ENCODE measurements at places on chromosomes 3 and 15.
A peak's percentile ranks its signal among the peaks of the same experiment; 100 is the strongest.

DNA sequence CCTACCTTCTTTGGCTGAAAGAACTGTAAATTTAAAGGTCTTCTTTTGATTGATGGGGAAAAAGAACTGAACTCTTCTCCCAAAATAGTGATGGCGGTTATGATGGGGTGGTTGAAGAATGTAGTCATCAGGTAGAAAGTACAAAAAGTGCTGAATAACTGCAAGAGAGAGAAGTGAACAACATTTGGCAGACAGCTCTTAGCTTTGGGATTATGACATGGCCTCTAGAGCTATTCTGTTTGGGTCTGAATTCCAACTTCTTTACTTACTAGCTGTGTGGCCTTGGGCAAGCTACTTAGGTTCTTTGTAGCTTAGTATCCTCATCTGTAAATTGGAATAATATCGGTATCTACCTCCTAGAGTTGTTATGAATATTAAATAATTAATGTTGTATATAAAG lies 91.7 kb downstream of the SPRED1 start:
- DNase-seq = no peak

DNA sequence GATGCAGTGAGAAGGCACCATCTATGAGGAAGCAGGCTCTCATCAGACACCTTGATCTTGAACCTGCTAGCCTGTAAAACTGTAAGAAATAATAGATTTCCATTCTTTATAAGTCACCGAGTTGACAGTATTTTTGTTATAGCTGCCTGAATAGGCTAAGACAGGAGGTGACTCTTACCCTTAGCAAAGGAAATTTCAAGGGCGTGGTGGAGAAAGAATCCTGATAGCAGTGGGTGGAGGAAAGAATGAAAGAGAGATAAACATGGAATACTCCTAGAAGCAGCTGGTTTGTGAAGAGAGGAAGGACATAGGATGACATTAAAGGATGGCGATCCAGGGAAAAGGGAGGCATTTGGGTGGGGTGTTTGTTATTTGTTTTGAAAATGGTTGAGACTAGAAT lies 41.4 kb downstream of the SIDT1 start:
- DNase-seq = no peak

DNA sequence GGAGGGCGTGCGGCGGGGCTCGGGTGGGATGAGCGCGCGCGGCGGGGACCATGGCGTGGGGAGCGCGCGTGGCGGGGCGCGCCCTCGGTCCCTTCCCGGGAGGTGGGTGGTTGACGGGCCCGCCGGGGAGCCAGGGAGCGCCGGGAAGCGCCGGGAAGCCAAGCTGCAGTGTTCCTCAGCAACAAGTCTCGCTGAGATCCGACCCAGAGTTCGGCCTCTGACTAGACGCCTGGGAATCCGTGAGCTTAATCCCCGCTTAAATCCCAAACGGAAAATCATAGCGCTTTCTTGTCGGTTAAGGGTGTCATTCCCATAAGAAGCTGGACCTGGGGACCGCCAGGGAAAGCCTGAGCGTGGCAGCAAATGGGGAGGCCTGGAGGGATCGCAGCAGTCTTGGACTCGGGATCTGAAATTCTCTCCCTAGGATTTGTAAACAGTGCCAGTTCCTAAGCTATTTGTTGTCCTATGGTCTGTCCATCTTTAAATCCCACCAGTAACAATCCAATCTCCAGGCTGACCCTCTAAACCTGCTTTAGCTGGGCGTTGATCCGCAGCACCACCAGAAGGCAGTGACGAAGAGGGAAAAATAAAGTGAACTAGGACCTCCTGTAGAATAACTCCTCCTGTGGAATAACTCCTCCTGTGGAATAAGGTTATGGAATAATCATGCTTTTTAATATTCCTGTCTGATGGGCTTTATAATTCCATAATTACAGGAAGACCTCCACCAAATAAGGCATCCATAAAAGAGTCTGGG lies 570 bp upstream of the NEDD4 start:
- peak; percentile 35 for DNase-seq

DNA sequence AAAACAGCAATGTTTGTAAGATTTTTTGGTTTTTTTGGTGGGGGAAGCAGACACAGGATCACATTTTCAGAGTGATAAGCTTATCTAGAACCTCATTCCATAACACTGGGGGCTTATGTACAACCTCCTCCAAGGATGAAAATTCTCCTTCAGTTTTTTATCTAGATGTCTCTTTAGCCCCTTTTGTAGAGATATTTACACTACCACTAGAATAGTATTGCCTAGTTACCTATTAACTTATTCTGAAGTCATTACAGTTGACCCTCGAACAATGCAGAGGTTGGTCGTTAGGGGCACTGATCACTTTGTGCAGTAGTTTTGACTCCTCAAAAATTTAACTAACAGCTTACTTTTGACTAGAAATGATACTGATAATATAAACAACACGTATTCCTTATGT lies 32.8 kb downstream of the IFT57 start:
- no peak for DNase-seq

GRCh38 chr3:172365028-172365567 lies 83.2 kb downstream of the GHSR start:
- DNase-seq = no peak

GRCh38 chr3:132966374-132966773 lies 71.8 kb upstream of the TMEM108 start:
- DNase-seq = no peak

- no peak for DNase-seq
Measured at GRCh38 chr3:38655708-38656300, 6.3 kb upstream of the SCN5A start.

DNA sequence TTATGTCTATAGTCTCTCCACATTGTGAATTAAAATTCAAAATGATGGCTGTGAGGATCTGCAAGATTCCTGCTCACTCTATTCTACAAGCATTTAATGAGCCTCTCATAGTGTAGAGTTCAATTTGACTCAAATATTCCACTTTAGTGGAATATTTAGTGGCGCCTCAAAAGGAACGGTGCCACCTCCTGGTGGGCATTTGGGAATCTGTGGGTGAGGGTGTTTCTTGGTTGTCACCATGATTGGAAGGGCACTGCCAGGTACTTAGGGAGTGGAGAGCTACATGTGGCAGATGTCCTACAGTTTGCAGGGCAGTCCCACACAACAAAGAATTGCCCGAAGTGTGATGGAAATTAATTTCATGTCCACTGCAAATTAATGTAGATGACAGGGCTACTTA lies 21.5 kb upstream of the KCNMB3 start:
- DNase-seq = no peak

- no peak for DNase-seq
Measured at GRCh38 chr3:151384741-151385174, at the start of gene P2RY12. P2RY12 (minus strand) TSS chr3:151384753; CDS start chr3:151338845, 45,908 bp downstream.

GRCh38 chr3:7306901-7307300 lies 446.0 kb downstream of the GRM7 start:
- no peak for DNase-seq

DNA sequence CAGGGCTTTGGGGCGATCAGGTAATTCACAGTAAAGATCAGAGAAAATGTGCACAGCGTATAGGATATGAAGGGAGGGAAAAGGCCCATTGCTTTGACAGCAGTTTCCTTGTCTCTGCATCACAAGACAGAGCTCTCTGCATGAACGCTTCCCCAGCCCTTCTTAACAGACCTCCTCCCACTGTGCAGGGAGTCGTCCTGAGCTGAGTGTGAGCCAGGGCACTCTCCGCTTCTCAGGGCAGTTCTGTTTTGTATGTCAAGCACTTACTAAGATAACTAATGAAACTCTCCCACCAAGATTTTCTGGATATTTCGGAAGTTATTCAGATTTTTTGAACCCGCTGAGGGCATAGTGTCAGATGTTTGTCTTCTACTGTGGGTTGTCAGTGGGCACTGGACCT lies 105.8 kb upstream of the C15orf61 start:
- DNase-seq = no peak

- DNase-seq = no peak
Measured at GRCh38 chr15:93179072-93179471, 90.1 kb upstream of the RGMA start.

DNA sequence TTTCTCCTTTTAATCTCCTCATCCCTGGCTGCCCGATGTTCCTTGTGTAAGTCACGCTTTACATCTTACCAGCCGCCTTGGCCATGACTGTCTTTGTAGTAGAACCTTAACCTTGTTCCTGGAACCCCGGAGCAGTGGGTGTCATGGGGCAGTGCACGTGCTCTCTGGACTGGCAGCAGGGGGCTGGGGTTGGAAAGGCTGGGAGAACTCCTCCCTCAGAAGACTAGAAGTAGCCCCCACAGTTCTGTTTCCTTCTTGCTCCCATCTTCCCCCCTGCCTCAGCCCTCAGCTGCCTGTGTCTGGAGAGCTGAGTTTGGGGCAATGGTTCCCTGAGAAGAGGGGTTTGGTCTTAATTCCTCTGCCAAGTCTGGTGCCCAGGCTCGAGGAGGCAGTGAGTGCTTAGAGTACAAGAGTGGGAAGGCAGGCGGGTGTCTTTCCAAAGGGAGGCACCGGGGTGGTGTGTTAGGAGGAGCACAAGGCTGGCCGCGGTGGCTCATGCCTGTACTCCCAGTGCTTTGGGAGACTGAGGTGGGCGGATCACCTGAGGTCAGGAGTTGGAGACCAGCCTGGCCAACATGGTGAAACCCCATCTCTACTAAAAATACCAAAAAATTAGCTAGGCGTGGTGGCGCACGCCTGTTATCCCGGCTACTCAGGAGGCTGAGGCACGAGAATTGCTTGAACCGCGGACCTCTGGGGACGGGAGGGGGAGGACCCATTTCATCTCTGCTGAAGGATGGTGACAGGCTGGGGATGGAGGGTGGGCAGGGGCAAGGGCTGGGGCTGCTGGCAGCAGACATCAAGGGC lies 100.4 kb downstream of the VGLL4 start:
- no peak for DNase-seq

DNA sequence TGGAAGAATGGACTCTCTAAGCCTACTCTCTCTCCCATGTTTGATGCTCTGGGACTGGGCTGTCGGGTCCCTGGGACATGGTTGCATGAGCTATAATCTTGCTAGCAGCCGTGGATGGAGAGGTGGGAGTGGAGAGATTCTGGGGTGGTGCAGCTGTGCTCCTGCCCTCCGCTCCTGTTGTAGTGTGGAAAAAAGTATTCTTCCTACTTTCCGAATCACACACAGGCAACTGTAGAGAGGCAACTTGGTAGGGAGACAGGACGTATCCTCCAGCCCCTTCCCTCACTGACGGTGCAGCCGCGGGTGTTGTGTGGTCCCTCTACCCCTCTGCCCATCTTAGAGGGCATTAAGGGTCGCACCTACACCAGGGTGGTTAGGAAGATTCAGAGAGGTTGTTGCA lies 281.4 kb upstream of the TLE3 start:
- DNase-seq = no peak

- DNase-seq = no peak
Measured at GRCh38 chr3:159795042-159795441, 193.6 kb upstream of the IL12A start.

DNA sequence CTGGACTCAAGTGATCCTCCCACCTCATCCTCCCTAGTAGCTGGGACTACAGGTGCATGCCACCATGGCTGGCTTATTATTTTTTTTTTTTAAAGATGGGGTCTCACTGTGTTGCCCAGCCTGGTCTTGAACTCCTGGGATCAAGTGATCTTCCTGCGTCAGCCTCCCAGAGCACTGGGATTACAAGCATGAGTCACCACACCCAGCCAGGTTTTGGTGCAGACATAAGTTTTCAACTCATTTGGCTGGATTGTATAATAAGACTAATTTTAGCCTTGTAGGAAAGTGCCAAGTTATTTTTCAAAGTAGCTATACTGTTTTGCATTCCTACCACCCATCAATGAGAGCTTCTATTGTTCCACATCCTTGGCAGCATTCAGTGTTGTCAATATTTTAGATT lies 32.1 kb downstream of the BUB1B start:
- DNase-seq = no peak

DNA sequence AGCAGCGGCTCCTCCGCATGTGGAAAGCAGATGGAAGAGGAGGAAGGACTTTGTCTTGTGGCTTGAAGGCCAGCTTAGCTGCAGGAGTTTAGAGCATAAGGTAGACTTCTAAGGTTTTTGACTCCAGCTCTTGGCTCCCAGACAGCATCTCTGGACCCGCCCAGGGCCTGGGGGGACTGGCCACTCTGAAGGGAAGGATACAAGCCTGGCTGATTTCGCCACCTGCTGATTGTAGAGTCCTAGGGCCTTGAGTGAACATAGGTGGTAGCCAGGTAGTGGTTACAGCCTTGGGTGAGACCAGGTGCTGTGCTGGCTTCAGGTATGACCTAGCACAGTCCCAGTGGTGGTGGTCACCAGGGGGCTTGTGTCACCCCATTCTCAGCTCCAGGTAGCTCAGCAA lies 48.4 kb upstream of the RPL35A start:
- DNase-seq = no peak

GRCh38 chr3:178671377-178671776 lies 135.1 kb downstream of the KCNMB2 start:
- DNase-seq = no peak

GRCh38 chr3:22485954-22486353 lies 717.2 kb upstream of the UBE2E2 start:
- no peak for DNase-seq

- DNase-seq = no peak
Measured at GRCh38 chr3:158679547-158680000, 7.1 kb upstream of the LXN start.

Data from left renal cortex interstitium (tissue), 4 donors.